Fibroblast of skin of right quadriceps (primary cell): ENCODE measurements at places on chromosomes 4 and X.

DNA sequence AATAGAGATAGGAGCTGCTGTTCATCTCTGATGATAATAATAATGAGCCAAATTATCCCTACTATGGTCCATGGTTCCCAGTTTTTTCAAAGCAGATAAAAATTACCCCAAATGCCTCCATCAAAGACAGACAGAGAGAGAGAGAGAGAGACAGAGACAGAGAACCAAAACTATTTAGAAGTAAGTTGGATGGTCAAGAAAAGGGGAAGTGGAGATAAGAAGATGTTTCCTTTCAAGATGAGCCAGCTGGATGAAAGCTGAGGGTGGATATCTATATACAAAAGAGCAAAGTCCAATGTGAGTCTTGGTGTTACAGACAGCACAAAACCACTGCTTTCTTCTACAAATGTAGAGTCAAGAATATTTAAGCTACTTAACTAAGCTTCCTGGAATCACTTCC, 173.9 kb downstream of the GRIA3 start:
- DNase-seq = no peak

DNA sequence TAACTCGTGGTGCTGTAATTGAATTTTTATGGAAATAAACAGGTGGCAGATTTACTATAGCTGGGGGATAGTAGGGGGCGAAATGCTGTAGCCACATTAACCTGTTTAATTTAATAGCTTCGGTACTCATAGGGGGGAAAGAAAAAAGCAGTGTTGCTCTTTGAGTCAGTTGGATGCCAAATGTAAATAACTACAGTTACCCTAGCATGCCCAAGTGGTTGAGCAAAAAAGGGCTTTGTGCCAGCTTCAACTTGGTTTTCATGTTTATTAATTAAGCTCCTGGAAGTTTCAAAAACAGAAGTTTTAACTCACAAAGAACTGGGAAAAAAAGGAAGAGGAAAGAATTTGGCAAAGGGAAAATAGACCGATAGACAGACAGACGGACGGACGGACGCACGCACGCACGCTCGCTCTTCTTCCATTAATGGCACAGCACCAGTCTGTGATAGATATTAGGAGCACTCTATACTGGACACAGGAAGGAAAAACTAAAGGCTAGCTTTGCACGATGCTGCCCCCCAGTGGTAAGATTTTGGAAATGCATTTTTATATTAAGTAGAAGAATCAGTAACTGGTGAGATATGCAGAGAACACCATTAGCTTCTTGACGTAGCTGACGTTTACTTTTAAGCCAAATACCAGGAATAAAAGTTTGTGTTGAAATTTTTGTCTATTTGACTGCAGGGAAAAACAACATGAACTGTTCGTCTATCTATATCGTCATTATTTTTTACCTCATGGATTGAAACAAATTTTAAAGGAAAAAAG, 151.8 kb downstream of the SLC7A11 start:
- DNase-seq = peak; percentile 82

GRCh38 chr4:111921714-111922113, 223.5 kb upstream of the FAM241A start:
- DNase-seq = no peak

DNA sequence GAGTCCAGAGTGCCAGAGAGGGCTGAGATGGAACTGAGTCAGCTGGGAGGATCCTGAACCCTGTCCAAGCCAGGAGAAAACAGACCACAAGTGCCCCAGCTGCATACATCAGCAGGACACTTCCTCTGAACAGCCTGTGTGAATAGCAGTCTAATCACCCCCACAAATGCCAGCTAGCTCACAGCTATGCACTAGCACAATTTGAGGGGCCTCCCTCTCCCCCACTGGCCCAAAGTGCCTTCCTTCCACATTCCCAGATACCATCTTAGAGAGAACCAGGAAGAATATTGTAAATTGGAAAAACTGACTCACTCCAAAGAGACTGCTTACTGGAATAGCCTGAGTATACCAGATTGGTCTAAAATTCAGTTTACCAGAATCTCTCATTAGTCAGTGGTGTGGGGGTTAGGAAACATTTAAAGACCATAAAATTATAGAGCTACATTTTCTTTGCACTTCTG, 292.6 kb upstream of the KLF3 start:
- DNase-seq = peak; percentile 83

GRCh38 chr4:19987746-19988145, 264.0 kb upstream of the SLIT2 start:
- peak; percentile 74 for DNase-seq

DNA sequence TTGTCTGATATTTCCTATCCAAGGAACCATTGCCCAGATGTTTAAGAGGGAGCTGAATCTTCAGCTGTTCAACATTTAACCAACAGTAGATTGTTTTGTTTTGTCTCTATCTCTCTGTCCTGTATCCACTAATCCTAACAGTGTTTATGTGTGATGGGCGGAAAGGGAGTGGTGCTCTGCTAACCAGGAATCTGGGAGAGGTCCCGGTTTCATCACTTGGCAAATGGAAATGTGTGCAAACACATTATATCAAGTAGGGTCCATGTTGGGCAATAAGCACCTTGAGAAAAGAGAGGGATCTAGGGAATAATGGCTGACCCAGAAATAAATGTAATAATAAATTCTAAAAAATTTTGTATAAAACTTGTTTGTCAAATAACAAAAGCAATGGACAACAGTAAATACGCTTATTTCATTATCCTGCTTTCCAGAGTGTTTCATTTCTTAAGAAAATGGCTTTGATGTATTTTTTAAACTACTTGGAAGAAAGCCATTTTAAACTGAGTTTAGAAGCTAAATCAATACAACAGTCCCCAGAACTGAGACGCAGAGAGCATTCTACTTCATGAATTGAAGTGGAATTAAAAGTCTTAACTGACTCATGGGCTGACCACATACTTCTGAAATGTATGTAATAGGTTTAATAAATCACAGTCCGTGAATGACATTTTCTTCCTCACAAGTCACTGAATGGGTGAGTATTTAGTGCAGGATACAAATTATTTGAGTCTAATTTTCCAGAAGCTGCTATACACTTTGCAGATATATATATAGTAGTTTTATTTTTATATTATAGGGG, 55.8 kb downstream of the EMCN start:
- DNase-seq = peak; percentile 71

- no peak for DNase-seq
These were observed 80.1 kb downstream of the DRD5 start for GRCh38 chr4:9861561-9861960.

- no peak for DNase-seq
These were observed 47.5 kb upstream of the NDP start for GRCh38 chrX:44020693-44021092.

GRCh38 chr4:130124066-130124465, 1028.1 kb downstream of the C4orf33 start:
- DNase-seq = no peak

DNA sequence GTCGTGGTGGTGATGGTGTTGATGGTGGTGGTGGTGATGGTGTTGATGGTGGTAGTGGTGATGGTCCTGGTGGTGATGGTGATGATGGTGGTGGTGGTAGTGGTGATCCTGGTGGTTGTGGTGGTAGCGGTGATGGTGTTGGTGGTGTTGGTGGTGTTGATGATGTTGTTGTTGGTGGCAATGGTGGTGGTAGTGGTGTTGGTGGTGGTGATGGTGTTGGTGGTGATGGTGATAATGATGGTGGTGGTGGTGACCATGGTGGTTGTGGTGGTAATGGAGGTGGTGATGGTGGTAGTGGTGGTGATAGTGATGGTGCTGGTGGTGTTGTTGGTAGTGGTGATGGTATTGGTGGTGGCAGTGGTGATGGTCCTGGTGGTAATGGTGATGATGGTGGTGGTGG, 49.1 kb downstream of the TLR10 start:
- DNase-seq = no peak

DNA sequence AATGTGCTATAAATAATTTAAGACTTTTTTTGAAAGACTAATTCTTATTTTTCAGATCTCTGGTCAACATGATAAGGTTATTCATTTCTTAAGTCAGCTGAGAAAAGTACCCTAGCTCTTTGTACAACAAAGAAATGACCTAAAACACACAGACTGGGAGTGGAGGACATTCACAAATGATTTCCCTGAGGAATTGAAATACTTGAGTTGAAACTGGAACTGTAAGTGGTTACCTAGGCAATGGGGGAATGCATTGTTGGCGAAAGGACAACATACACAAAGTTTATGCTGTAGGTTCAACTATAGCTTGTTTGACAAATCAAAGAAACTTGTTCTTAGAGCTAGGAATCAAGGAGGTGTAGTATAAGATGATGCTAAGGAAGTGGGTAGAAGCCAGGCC, 915.5 kb downstream of the FAT4 start:
- peak; percentile 33 for DNase-seq

DNA sequence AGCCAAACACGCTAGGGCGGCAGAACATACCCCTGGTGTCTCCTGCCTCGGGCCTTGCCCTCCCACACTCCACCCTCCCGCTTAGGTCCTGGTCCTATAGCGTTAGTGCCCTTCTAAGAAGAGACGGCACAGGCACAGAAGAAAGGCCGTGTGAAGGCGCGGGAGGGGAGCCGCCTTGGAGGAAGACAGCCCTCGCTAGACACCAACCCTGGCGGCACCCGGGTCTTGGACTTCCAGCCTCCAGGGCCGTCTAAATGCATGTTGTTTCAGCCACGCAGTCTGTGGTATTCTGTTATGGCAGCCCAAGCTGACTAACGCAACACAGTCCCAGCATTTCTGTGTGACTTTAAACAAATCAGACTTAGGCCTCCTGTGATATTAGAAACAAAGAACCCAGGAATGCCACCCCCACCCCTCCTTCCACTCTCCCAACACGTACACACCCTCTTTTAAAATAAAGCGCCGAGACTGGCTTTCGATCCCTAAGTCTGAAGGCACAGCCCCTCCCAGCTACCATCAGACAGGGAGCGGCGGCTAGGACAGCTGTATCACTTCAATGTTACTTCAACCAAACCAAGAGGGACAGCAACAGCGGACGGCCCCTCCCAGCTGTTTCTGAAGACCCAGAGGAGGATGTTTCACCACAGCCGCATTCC, 128.0 kb downstream of the AFAP1 start:
- DNase-seq = peak; percentile 72

DNA sequence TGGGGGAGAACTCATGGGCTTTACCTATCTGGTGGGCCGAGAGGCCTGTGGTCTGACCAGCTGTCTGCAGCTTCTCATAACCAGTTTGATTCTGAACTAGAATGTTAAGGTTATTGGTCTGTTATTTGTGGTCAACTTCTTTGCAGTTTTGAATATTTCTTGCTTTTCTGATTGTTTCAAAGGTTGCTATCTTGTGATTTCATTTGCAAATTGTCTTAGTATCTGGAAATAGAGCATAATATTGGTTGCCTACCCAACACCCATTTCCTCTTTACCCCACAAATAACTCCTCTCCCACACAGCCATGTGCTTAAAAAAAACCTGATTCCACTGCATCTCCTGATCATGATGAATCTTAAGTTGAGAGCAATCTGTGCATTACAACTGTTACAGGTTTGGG, 39.1 kb upstream of the BMP2K start:
- DNase-seq = no peak

DNA sequence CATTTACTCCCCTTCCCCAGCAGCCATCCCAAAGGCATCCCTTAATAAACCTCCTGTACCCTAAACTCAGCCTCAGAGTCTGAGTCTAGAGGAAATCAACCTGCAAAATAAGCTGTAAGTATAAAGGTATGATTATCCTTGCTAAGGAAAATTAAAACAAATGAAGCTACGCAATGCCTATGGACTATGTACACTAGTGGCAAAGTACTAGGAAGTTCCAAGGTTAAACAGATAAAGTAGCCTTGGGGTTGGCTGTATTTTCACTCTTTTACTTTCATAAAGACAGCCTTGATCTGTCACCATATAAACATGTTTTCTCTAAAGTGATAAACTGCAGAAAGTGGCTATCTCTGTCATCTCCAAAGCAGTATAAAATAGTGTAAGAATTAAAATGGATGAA, 35.9 kb downstream of the MAP3K15 start:
- no peak for DNase-seq

GRCh38 chrX:21873063-21873775, 17.4 kb downstream of the YY2 start:
- no peak for DNase-seq

GRCh38 chrX:121863976-121864375, 816.6 kb downstream of the GLUD2 start:
- no peak for DNase-seq
